ENCODE measurements at places on chromosomes 7 and 10.

GRCh38 chr7:155840262-155840885 lies 28.1 kb upstream of the SHH start:
- no peak overlapping the region for H3K4me3 ChIP-seq
- peaks cover 77% of the 10 kb centered on the region for H3K27me3 ChIP-seq
- no peaks in the 10 kb centered on the region for H3K4me1 ChIP-seq

- no peaks in the 10 kb centered on the region for H3K36me3 ChIP-seq
- no peak overlapping the region for H3K27ac ChIP-seq
- no peaks in the 10 kb centered on the region for H3K4me1 ChIP-seq
- DNase-seq: no peak
- H3K4me3 ChIP-seq: no peak overlapping the region
Measured at GRCh38 chr7:20697351-20697750, 81.9 kb downstream of the ABCB5 start.

- no peaks in the 10 kb centered on the region for H3K4me1 ChIP-seq
- H3K36me3 ChIP-seq: no peaks in the 10 kb centered on the region
- H3K4me3 ChIP-seq: no peak overlapping the region
- DNase-seq: no peak
- no peaks in the 10 kb centered on the region for H3K27me3 ChIP-seq
Measured at GRCh38 chr7:94311515-94311914, 83.2 kb upstream of the COL1A2 start.

- no peaks in the 10 kb centered on the region for H3K4me1 ChIP-seq
- H3K27me3 ChIP-seq: no peaks in the 10 kb centered on the region
- no peak overlapping the region for H3K4me3 ChIP-seq
- no peak overlapping the region for H3K27ac ChIP-seq
- DNase-seq: no peak
Measured at GRCh38 chr10:100894033-100894432, 18.7 kb upstream of the SLF2 start.

DNA sequence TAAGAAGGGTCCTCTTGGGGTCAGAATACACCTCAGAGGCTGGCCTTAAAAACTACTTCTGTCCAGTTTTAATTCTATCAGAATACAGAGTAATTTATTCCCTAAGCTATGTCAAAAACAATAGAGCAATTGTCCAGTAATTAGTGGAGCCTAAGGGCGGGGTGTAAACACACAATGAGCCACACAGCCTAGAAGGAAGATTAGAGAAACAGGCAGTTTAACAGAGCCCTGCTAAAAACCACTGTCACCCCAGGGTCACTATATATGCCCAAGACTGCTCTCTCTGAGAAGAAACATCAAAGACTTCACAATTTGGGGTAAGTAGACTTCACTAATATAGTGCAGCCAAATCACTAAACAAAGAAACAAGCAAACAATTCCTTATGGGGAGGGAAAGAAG lies 27.2 kb upstream of the WNT2 start:
- no peaks in the 10 kb centered on the region for H3K36me3 ChIP-seq
- no peak overlapping the region for H3K4me3 ChIP-seq
- no peak for DNase-seq
- no peaks in the 10 kb centered on the region for H3K4me1 ChIP-seq
- no peaks in the 10 kb centered on the region for H3K27me3 ChIP-seq
- no peak overlapping the region for H3K27ac ChIP-seq

GRCh38 chr10:389261-389790 lies 254.1 kb downstream of the ZMYND11 start:
- H3K36me3 ChIP-seq: no peaks in the 10 kb centered on the region
- no peak for DNase-seq
- no peaks in the 10 kb centered on the region for H3K4me1 ChIP-seq
- H3K27ac ChIP-seq: no peak overlapping the region

DNA sequence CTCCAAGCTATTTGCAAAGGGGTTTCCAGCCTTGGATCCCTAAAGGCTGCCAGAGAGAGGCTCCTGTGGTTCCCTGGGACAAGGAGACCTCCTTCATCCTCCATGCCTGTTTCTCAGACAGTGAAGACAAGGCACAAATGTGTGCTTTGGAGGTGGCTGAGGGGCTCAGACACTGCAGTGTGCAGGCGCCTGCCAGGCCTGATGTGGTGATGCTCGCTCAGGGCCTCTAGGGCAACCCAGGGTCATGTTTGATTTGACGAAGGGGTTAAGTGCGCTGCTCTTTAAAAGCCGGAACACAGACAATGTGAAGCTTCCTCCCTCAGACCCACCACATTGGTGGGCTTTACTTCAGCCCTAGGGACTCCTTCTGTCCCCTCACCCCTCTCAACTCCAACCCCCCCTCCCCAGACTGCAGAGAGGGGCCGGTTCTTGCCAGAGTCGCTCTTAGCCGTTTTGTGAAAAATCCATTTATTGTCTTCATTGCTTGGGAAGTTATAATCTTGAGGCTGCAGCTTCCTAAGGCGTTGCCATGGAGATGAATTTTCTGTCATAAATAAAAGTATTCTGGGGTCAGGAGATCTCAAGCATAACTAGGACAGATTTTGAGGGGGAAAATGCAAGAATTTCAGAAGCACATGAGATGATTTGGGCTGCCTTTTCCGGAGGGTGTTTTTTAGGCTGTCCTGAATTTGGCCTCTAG lies 35.8 kb downstream of the PDGFA start:
- peaks cover 8% of the 10 kb centered on the region for H3K27me3 ChIP-seq
- H3K4me3 ChIP-seq: no peak overlapping the region
- H3K4me1 ChIP-seq: peaks cover 41% of the 10 kb centered on the region

- no peak overlapping the region for H3K27ac ChIP-seq
- H3K27me3 ChIP-seq: no peaks in the 10 kb centered on the region
- DNase-seq: no peak
- no peaks in the 10 kb centered on the region for H3K36me3 ChIP-seq
- H3K4me3 ChIP-seq: no peak overlapping the region
- H3K4me1 ChIP-seq: no peaks in the 10 kb centered on the region
Measured at GRCh38 chr10:36256948-36257356, 614.9 kb upstream of the FZD8 start.

DNA sequence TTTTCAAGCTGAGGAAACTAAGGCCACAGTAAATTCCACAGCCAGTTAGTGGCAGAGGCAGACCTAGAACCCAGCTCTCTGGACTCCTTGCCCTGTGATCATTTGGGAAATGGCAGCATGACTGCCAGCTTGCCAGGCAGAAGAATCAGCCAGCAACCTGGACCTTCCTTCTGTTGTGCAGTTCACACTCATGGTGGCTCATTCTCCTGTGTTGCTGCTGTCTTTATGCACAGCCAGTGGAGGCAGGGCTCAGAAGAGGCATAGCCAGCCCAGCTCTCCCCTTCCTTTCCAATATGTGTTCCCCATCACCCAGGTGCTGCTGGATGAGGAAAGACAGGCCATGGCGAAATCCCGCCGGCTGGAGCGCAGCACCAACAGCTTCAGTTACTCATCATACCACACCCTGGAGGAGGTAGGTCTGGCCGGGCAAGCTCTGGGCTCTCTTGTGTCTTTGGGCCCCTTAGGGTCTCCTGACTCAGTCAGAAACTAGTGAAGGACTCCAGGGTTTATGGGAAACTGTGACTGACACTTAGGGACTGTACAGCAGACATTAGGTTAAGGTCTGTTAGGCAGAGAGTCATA lies 14.8 kb downstream of the CPA5 start:
- H3K4me1 ChIP-seq: no peaks in the 10 kb centered on the region
- no peak for DNase-seq

DNA sequence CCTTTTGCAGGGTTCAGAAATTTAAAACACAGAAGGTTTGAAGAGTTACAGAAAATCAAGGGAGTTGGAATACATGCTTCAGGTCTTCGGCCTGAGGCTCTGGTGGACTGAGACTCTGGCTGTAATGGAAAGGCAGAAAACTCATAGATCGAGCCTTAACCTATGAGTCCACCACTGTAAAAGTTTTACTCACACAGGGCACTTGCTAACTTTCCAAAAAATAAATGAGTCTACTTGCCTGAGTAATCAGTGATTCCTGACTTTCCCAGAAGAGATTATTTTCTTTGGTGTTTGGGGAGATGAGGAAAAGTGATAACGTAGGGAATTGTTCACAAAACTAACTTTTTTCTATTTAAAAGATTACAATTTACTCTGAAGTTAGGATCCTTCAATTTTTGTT lies 108.0 kb downstream of the MBL2 start:
- no peak for DNase-seq
- H3K4me1 ChIP-seq: no peaks in the 10 kb centered on the region
- H3K36me3 ChIP-seq: no peaks in the 10 kb centered on the region
- H3K4me3 ChIP-seq: no peak overlapping the region
- no peak overlapping the region for H3K27ac ChIP-seq

DNA sequence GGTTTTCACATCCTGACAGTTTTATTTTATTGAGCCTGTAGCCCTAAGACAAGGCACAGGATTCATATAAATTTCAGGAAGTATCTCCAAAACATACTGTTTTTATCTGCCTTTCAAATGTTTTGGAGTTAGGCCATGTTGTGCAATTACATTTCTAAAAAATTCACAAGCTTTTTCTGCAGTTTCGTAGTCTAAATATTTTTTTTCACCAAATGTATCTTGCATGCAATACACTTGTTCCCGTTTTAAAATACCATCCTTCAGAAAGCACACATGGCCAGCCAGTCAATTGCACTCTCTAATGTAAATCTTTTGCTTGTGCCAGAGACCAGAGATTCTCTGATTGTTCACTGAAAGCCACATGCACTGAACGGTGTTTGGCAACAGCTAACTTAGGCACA lies 161.5 kb upstream of the PRKCQ start:
- H3K27ac ChIP-seq: no peak overlapping the region
- H3K27me3 ChIP-seq: peaks cover 22% of the 10 kb centered on the region
- H3K4me1 ChIP-seq: no peaks in the 10 kb centered on the region
- no peaks in the 10 kb centered on the region for H3K36me3 ChIP-seq
- H3K4me3 ChIP-seq: no peak overlapping the region

DNA sequence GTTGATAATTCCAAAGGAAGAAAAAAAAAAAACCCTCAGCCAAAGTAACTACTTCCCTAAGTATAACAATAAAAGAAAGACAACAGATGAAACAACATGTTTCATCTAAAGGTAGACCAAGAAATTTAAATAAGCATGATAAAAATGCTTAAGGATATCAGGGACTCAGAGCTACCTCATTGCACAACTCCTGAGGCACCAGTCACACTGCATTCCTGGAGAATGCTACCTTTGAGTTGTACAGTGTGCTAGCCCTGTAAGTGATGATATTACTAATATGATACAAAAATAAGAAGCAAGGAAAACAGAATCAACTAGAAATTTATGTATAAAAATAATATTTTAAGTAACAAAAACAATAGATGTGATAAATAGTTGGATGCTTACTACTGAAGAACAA lies 29.5 kb upstream of the C7orf33 start:
- no peaks in the 10 kb centered on the region for H3K4me1 ChIP-seq
- H3K36me3 ChIP-seq: no peaks in the 10 kb centered on the region
- H3K27ac ChIP-seq: no peak overlapping the region

DNA sequence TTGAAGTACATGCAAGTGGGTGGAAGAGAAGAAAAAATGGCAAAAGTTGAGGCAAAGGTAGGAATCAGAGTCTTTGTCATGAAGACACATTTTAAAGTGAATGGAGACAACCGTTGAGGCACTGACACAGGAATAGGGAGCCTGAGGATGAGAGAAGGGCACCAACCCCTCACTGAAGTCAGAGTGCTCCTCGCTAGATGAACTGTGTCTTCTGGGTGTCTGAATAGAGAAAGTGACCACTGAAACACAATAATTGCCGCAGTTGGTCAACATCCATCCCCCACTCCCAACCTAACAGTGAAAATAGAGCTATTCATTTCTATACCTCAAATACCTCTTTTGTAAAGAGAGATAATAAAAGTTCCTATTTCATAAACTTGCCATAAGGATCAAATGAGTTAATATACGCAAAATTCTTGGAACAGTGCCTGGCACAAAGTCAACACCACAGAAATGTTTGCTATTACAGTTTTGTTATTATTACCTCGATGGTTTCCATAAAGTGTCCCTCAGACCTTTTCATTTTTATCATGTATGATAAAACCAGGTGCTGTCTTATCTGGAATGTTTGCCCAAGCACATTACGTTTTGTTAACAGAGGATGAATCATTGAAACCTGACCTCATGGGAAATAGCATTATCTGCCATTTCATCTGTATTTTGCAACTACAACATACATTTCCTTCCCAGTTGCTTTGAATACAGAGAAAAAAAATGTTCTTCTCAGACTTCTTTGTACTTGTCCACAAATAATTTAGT lies 61.8 kb upstream of the SP4 start:
- H3K27me3 ChIP-seq: no peaks in the 10 kb centered on the region
- no peaks in the 10 kb centered on the region for H3K36me3 ChIP-seq
- no peak overlapping the region for H3K27ac ChIP-seq
- no peak overlapping the region for H3K4me3 ChIP-seq

DNA sequence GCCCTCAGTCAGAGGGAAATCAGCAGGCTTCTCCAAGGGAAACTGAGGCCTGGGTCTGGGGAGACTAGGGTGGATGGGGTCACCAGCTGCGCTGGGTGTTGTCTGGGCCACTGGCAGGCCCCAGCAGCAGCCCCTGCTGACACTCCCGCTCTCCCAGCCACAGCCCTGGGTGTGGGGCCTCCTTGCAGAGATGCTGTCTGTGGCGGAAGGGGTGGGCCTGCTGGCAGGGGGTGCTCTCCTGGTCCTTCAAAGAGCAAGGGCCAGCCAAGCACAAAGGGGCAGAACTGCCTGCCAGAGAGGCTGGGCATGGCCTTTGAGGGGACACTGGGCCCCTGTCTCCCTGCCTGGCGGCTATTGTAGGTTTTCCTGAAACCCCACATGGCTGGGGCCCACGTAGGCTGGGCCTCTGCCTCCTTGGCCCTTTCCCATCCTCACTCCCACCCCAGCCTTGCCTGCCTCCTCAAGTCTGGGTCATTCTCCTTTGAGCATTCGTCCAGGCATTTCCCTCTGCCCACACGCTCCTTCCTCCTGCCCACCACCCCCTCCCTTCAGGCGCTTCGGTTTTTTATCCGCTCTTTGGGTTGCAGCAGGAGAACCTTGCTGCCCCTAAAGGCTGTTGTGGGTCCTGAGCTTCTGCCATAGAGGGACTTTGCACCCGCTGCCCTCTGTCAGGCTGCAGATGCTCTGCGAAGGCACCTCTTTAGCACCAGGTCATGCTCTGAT lies 9.1 kb downstream of the COL13A1 start:
- no peak overlapping the region for H3K4me3 ChIP-seq
- H3K27ac ChIP-seq: no peak overlapping the region
- H3K4me1 ChIP-seq: no peaks in the 10 kb centered on the region
- DNase-seq: no peak
- peaks cover 8% of the 10 kb centered on the region for H3K27me3 ChIP-seq
- H3K36me3 ChIP-seq: no peaks in the 10 kb centered on the region

GRCh38 chr7:135194494-135195095 lies 16.7 kb downstream of the WDR91 start:
- H3K4me3 ChIP-seq: no peak overlapping the region
- no peak overlapping the region for H3K27ac ChIP-seq
- H3K27me3 ChIP-seq: no peaks in the 10 kb centered on the region

DNA sequence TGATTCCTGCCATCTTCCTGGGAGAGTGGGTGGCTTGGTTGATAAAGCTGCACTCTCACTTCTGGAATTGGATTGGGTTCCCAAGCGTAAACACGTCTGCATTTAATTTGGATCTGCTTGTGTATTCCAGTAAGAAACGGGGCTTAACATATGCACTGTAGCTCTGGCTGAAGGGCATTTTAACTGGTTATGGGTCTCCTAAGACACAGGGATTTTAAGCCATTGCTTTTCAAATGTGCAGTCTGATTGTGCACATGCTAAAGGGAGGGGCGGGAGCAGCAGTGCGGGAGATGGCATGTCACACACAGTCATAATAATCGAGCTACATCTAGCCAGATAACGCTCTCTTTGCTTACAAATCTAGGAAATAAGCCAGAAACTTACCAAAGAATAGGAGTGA lies 247.3 kb upstream of the LYZL1 start:
- peaks cover 16% of the 10 kb centered on the region for H3K27me3 ChIP-seq
- DNase-seq: no peak
- H3K27ac ChIP-seq: no peak overlapping the region
- no peaks in the 10 kb centered on the region for H3K36me3 ChIP-seq

- H3K4me3 ChIP-seq: no peak overlapping the region
- no peaks in the 10 kb centered on the region for H3K27me3 ChIP-seq
- no peaks in the 10 kb centered on the region for H3K4me1 ChIP-seq
- no peaks in the 10 kb centered on the region for H3K36me3 ChIP-seq
Measured at GRCh38 chr7:15033039-15033438, 130.5 kb upstream of the DGKB start.
